ENCODE measurements at places on chromosomes 5 and 9. TPM values are rescaled to one million over a fixed set of nuclear protein-coding genes. Genes with fewer than 3 reads are reported as not detected.

DNA sequence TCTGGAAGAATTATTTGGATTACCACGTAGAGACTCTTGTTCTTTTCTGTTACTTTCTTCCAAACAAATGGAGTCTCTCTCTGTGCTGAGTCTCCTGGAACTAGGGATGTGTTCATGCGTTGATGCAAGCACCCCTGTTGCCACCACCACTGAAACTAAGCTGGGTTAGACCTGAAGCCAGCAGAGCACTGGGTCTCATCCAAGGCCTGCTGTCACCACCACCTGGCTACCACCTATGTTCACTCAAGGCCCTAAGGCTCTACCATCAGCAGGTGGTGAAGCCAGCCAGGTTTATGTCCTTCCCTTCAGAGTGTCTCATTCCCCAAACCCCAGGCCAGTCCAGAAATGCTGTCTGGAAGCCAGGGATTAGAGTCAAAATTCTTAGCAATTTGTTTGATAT, 13.3 kb downstream of the RIC1 start:
- DNase-seq = no peak

GRCh38 chr9:134814598-134815215, 65.9 kb upstream of the FCN2 start:
- no peak for DNase-seq

Gene PPP3R2
- not detected for total RNA-seq

Gene TXNDC8
- not detected for total RNA-seq

DNA sequence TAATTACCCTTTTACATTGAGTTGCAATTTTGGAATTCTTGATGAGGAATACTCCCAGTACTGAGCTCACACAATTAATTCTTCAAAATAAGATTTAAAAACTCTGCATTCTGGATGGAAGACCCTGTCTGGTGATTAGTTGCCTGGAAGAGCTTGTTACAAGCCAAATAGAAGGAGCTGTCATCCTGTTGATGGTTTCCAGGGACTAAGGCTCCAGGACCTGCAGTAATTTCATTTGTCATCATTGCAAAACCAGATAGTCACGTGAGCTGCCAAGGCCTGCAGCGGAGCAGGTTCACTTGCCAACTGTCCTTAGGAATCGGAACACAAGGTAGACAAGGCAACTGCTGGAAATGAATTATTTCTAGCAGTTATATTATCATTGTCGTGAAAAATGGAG, 597.7 kb downstream of the CCDC171 start:
- no peak for DNase-seq

GRCh38 chr5:37054391-37054790, 177.8 kb downstream of the NIPBL start:
- no peak for DNase-seq

DNA sequence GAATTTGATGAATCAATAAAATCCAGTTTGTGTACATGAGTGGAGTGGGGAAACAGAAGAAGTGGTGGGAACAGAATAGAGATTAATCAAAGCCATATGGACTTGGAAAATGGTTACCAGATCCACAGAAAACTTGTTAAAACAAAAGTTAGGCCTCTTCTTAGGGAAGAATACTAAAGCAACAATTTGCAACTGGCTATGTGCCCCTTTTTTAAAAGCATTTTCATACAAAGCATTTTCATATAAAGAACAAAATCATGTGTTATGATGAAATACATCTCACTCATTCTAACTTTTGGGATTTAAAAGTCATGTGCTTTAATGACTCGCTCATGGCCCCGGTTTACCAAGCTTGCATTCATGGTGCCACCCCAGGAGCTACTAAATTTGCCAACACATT, 276.9 kb downstream of the EFNA5 start:
- no peak for DNase-seq

Gene PCDHB16
- 0.07 TPM for total RNA-seq

GRCh38 chr5:132751444-132751843, 4.2 kb downstream of the CCNI2 start:
- DNase-seq = no peak

Gene FBP2
- not detected for total RNA-seq

DNA sequence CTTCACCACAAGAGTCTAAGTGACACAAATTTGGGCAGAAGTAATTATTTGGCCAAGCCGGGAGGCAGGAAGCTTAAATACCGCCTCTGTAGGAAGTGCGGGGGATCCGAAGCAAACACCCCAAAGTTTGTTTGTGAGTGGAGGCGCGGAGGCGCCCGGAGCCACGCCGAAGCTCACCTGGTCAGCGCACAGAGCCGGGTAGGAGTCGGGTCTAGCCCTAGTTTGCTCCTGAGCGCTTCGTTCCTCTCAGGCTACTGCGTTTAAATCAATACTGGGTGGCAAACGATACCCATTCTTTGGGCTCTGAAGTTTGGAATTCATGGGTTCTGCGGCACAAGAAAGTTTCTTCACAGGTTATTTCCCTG, 855 bp downstream of the MCC start:
- DNase-seq = peak; percentile 75

Gene SLC1A1
- total RNA-seq = 11.6 TPM

Gene OR1J2
- total RNA-seq = not detected

Gene SERINC5
- total RNA-seq = 40.7 TPM

DNA sequence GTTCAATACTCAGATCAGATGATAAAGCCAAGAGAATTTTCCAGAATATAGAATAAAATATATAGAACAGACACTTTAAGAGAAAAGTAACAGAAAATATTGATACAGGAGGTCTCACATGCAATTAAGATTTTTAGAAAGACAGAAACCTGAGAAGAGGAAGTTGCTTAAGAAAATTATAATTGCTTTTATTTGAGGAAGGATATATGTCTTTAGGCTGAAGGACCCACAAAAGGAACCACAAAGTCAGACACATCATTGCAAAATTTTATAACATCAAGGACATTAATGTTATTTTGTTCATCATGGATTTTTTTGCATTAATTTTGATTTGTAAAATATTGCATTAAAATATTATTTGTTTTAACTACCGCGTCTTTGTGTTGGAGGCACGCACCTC, 141.5 kb downstream of the FSTL4 start:
- no peak for DNase-seq

- no peak for DNase-seq
Observed at GRCh38 chr5:75681125-75681830, 36.0 kb downstream of the POC5 start.

DNA sequence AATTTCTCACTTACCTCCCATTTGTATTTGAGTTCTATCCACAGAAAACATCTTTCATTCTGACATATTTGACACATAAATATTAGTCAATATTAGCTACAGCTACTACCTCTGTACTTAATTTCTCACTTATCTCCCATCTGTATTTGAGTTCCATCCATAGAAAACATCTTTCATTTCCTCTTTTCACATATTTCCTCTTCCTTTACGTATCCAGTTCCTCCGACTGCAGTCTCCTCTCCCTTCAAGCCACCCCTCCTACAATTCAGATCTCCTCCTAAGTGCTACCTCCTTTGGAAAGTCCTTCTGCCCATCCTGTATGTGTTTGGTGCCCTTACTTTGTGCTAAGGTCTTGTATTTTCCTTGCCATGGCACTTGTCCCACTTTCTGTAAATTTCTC, 1.6 kb downstream of the SREK1IP1 start:
- no peak for DNase-seq

Gene RGMB
- 31.8 TPM for total RNA-seq

GRCh38 chr9:124797343-124798103, 20.6 kb downstream of the OLFML2A start:
- DNase-seq = no peak

DNA sequence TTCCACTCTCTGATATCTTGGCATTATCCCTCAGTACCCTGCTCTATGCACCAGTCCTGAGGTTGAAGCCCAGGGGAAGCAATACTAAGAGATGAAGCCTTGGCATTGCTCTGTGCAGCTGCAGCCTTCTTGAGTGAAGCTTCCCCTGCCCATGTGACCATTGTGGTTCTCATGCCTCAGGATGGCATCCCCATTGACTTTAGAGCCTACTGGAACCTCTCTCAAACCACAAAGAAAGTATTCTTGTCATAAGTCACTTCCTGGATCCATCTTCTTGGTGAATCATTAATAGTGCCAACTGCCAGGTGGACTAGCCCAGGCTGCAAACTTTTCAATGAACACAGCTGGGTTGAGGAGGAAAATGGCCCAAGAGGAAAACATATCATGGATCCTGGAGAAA, 283.9 kb upstream of the RFX3 start:
- no peak for DNase-seq

DNA sequence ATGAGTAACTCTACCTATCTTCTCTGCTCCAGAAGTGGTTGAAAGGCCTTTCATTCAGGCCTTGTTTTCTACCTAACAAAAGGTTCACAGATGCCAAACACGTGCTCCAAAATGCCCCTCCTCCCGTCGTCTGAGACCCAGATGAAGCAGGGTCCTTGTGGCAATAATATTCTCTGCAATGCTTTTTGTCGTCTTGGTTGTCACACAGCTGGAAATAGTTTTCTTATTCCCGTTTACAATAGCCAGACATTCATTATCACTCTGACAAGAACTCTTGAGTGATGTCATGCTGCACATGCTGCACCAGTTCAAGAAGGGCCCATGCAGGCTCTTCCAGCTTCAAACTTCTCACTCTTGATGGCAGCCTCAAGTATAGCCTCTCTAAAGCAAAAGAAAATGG, 7.8 kb downstream of the LPAR1 start:
- no peak for DNase-seq

GRCh38 chr9:133513214-133514100, 11.3 kb downstream of the MYMK start:
- no peak for DNase-seq

Gene SCGB3A1
- not detected for total RNA-seq
